Esophagus squamous epithelium (tissue), 5 donors: ENCODE measurements at places on chromosomes 1 and 21.

- no peak for DNase-seq
These were observed 663 bp upstream of the GBP6 start for GRCh38 chr1:89363196-89363595.

GRCh38 chr21:26365849-26366248, 195.3 kb upstream of the APP start:
- DNase-seq, result no peak

- DNase-seq, result no peak
These were observed 39.2 kb downstream of the CDK18 start for GRCh38 chr1:205543351-205544301.

- DNase-seq, result no peak
These were observed 37.5 kb upstream of the KDM4A start for GRCh38 chr1:43612406-43612805.

GRCh38 chr1:34851431-34852105, 8.0 kb downstream of the SMIM12 start:
- no peak for DNase-seq

DNA sequence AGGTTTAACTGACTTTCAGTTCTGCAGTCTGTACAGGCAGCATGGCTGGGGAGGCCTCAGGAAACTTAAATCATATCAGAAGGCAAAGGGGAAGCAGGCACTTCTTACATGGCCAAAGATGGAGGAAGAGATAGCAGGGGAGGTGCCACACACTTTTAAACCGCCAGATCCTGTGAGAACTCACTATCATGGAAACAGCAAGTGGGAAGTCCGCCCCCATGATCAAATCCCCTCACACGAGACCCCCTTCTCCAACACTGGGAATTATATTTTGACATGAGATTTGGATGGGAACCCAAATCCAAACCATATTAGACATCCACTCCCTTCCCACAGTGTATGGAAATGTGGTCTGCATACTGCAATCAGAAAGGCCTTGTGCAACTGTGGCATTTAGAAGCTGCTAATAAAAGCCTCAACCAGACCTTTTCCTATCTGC, 148.2 kb downstream of the FCRL5 start:
- DNase-seq, result no peak
